Endothelial cell (in vitro differentiated cells): ENCODE measurements at places on chromosomes 6 and 20. TPM values are rescaled to one million over a fixed set of nuclear protein-coding genes. Genes with fewer than 3 reads are reported as not detected.

Gene ENPP5
- total RNA-seq: 4.8 TPM

Gene SLX4IP
- total RNA-seq: 6.8 TPM

Gene NRN1
- 39.6 TPM for total RNA-seq

Gene C6orf132
- total RNA-seq: 0.87 TPM

Gene OPN5
- 12.1 TPM for total RNA-seq

GRCh38 chr6:170160031-170160627 lies 130.7 kb downstream of the DLL1 start:
- no peak for DNase-seq

DNA sequence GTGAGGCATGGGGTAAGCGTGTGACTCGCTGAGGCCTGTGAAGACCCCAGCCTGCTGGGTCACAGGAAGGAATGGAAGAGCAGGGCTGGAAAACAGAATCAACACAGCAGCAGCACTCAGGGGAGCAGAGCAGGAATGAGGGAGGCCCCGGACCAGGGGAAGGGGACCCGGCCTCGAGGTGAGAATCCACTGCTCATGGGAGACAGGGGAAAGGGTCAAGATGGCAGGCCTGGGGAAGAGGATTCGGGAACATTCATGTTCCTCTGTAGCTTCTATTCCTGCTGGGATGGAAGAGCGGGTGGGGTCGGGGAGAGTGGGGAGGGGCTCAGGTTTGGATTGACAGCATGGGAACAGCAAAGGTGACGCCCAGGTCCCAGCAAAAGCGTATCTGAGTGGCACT lies 59.4 kb downstream of the NPEPL1 start:
- no peak for DNase-seq
